Esophagus mucosa (tissue), 1 donor: ENCODE measurements at places on chromosomes 2 and 18. TPM values are rescaled to one million over a fixed set of nuclear protein-coding genes. Genes with fewer than 3 reads are reported as not detected.

Gene STRADB
- 12.9 TPM for total RNA-seq

Gene CPLX4
- not detected for total RNA-seq

Gene RAB6C
- not detected for total RNA-seq

Gene TP53I3
- 102 TPM for total RNA-seq

Gene UGT1A10
- 6.9 TPM for total RNA-seq

Gene CNOT9
- 34.6 TPM for total RNA-seq

Gene LRRTM4
- not detected for total RNA-seq

Gene VSNL1
- 65.6 TPM for total RNA-seq

Gene NEURL3
- not detected for total RNA-seq

Gene MORN2
- total RNA-seq: 11.2 TPM

Gene IL1RN
- 871 TPM for total RNA-seq

Gene CCDC178
- 0.36 TPM for total RNA-seq

Gene NYAP2
- 0.32 TPM for total RNA-seq

Gene HOXD4
- 0.36 TPM for total RNA-seq

Gene EFHD1
- total RNA-seq: 1.1 TPM

Gene EVA1A
- 0.56 TPM for total RNA-seq

Gene NEMP2
- 3.8 TPM for total RNA-seq

Gene USP40
- 28.6 TPM for total RNA-seq

Gene RALBP1
- total RNA-seq: 93.7 TPM

Gene SCYGR3
- total RNA-seq: not detected

Gene ABCG5
- not detected for total RNA-seq

Gene LRRC30
- not detected for total RNA-seq

Gene SERPINB11
- 7.1 TPM for total RNA-seq

Gene FAM124B
- 0.36 TPM for total RNA-seq

Gene GAREM2
- 0.68 TPM for total RNA-seq

Gene CFAP221
- total RNA-seq: not detected

Gene METTL5
- total RNA-seq: 41.2 TPM

Gene PSMA8
- not detected for total RNA-seq

Gene IL1RL1
- 2.8 TPM for total RNA-seq

Gene SERPINB2
- 139 TPM for total RNA-seq

Gene NXPH2
- not detected for total RNA-seq

Gene METTL8
- total RNA-seq: 39.9 TPM

Gene ZEB2
- total RNA-seq: 6.5 TPM

Gene VWC2L
- not detected for total RNA-seq

Gene MCEE
- 33.8 TPM for total RNA-seq

Gene CDC42EP3
- 5.9 TPM for total RNA-seq

Gene AOX1
- 5.2 TPM for total RNA-seq

Gene CSRNP3
- total RNA-seq: 1.2 TPM

Gene TEKT4
- total RNA-seq: not detected

Gene ATP8B1
- total RNA-seq: 37.7 TPM

Gene HRH4
- 0.28 TPM for total RNA-seq

Gene ZC3H8
- 9.4 TPM for total RNA-seq

Gene SNTG2
- total RNA-seq: 0.60 TPM

Gene IL1F10
- total RNA-seq: not detected
